Activated T-helper 9 cell treated with anti-CD3 and anti-CD28 coated beads, Interleukin-2, amount 50 U/mL, for 16 hours (primary cell): ENCODE measurements at places on chromosomes 3 and 15.

DNA sequence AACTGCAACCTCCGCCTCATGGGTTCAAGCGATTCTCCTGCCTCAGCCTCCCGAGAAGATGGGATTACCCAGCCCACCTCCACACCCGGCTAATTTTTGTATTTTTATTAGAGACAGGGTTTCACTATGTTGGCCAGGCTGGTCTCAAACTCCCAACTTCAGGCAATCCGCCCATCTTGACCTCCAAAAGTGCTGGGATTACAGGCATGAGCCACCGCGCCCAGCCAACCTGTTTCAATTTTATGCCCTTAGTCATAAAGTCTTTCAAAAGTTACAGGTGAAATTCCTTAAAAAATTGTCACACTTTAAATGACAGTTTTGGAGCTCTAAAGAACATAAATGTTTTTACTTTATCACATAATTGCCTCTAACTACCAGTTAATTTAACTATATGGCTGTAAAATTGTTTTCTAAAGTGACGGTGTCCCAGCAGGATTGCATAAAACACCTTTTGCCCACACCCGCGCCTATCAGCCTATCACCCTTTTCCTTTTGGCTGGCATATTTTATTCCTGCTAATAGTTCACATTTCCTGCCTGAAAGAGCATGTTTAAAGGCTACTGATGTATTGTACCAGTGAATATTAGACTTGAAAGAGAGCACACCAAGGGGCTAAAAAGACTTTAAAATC, 164.2 kb upstream of the SEMA6D start:
- DNase-seq = no peak

GRCh38 chr3:173275740-173276139, 121.8 kb upstream of the NLGN1 start:
- no peak for DNase-seq

DNA sequence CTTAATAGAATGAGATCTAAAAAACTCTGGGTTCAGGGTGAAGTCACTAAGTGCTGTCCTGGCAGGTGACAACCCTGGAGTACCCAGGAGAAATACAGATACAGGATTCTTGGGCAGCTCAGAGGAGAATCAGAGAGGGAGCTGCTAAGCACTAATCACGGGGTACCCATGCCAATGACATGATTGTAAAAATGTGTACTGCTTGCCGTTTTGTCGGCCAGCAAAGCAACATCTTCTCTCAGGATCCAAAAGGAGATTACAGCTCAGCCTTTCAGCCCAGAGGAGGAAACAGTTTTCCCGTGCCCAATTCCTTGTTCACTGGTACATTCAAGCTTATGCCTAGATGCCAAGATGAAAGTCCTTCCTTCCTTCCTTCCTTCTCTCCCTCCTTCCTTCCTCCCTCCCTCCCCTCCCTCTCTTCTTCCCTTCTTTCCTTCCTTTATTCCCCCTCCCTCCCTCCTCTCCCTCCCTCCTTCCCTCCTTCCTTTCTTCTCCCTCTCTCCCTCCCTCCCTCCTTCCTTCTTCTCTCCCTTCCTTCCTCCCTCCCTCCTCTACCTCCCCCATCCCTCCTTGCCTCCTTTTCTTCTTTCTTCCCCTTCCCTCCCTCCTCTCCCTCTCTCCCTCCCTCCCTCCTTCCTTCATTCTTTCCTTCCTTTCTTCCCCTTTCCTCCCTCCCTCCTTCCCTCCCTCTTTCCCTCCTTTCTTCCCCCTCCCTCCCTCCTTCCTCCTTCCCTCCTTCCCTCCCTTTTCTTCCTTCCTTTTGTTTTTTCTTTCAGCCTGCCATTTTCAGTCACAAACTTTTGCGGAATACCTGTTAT, 4.1 kb upstream of the MINAR1 start:
- no peak for DNase-seq

DNA sequence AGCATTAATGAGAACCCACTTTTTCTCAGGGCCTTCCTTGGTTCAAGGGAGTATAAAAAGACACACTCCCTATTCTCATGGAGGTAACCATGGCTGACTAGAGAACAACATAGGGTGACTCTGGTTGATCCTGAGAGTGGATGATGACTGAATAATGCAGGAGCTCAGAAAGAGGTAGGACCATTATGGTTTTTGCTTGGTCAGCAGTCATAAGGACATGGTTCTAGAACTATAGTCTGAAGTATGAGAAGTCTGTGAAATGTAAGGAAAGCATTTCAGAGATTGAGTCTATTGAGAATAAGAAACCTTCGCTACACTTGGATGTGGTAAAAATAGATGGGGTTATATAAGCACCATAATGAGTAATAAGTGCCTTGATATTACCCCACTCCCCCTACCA, 184.1 kb upstream of the GPR149 start:
- DNase-seq = no peak

DNA sequence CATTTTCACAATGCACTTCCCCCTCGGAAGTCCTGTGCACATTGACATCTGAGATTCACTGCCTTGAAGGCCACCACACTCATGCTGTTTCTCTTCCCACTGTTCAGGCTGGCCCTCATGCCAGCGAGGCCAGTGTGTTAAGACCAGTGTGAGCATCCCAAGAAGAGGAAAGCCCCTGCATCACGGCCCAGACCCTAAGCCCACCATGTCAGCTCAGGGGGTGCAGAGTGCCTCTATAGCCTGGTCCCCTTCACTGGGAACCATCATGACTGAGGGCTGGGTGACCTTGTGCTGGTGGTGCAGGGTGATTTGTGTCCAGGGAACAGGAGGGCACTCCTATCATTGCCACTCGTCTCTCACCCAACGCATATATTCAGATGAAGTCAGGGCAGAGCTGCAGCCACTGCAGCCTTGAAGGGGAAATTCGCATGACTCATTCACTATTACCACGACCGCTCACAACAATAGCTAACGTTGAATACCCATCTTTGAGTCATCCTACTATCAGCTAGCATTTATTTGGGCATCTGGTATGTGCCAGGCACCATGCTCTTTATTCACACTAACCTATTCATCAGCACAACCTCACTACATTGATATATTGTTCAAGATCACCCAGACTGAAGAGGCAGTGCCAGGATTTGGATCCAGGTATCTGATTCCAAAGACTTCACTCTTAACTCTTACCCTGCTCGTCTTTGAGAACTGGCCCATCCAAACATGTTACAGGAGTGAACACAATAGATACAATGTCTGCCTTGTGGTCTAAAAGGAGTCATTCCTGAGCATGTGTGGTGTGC, 58.8 kb upstream of the SLC6A11 start:
- no peak for DNase-seq

- DNase-seq = no peak
These were observed 9.2 kb upstream of the CD200R1L start for GRCh38 chr3:112855883-112856282.

- no peak for DNase-seq
These were observed 903.1 kb downstream of the NSUN3 start for GRCh38 chr3:94965867-94966475.

GRCh38 chr3:30521156-30521715, 85.2 kb upstream of the TGFBR2 start:
- no peak for DNase-seq

DNA sequence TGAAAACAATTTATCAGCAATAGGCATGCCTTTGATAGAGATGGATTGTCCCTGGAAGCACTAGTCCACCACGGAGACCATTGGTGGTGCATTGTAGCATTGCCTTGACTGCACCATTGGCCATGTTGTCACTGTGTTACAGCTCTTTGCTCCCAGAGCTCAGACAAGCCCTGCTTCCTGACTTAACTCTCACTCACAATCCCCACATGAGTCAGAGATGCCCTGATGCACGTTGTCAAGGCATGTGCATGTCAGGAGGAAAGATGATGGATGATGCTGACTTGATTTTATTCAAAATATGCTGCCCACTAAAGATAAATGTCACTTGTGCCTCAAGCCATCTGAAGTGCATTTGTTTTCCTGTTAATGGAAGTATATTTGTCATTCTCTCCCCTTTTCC, 266.1 kb downstream of the ARRDC4 start:
- DNase-seq = no peak

DNA sequence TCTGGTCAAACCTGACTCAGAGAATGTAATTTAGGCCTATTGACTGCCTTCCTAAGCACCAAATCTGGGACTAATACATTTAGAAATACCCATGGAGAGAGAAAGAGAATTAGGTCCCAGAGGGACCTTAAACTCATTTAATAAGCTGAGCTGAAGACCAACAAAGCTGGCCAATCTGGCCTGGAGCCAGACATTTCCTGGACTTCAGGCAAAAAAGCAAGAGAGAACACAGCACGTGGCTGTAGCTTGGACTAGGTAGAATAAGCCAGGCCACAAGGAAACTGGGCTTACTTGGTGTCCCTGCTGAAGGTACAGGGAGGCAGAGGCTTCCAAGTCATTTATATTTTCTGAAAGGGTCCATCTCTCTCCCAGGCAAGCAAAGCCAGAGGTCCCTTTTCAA, 88.1 kb downstream of the RTP4 start:
- DNase-seq = no peak

- DNase-seq = no peak
These were observed 308.2 kb downstream of the CTNNB1 start for GRCh38 chr3:41507336-41508062.

DNA sequence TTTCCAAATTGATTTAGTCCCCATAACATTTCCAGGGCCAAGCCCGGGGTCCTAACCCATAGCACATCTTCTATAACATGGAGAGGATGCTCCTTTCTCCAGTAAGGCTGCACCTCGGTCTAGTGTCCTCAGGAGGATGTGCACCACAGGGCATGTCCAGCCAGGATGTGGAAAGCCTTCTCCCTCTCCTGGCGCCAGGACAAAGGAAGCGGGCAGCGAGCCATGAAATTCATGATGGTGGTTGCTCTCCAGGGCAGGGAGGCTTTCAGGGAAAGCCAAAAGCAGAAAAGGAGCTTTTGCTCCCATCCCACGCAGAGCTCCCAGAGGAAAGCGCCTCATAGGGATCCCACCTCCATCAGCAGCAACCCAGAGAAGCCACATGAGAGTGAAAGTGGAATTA, 220.0 kb downstream of the ADAMTSL3 start:
- DNase-seq = no peak

DNA sequence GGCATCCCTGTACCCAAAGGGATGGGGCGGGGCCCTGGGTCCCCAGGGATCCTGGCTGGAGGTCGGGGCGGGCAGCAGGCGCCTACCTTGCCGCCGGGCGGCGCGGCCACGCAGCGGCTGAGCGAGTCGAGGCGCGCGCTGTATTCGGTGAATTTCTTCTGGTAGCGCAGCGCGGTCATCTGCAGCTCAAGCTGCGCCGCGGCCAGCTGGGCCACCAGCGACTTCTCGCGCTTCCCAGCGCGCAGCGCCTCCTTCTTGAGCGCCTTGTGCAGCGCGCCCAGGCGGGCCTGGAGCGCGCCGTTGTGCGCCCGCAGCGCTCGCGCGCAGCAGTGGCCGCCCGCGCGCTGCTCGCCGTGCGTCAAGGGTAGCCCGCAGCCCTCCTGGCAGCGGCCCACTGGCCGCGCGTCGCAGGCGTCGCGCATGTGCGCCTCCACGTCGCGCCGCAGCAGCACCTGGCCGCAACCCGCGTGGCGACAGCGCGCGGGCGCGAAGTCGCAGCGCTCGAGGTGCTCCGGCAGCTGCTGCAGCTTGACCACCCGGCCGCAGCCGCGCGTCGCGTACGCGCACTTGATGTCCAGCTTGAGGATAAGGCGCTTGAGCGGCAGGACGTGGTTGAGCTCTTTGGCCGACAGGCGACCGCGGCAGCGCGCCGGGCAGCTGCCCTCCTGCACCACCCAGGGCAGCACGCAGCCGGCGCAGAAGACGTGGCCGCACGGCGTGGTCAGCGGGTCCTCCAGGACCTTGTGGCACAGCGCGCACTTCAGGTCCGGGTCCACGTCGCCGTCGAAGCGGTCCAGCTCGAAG, 522 bp downstream of the PDZRN3 start:
- no peak for DNase-seq

- DNase-seq = no peak
These were observed 50.7 kb upstream of the CCR2 start for GRCh38 chr3:46303240-46303639.

GRCh38 chr15:49135342-49135857, 20.0 kb downstream of the COPS2 start:
- no peak for DNase-seq
